ENCODE measurements at places on chromosomes 11 and 22. TPM values are rescaled to one million over a fixed set of nuclear protein-coding genes. Genes with fewer than 3 reads are reported as not detected.

PAMR1 gene
- total RNA-seq, result 17.9 TPM

RAB3IL1 gene
- 8.3 TPM for total RNA-seq

MN1 gene
- total RNA-seq, result 0.32 TPM

ATF4 gene
- total RNA-seq, result 610 TPM

C11orf21 gene
- total RNA-seq, result 0.21 TPM

Measured in Caco-2 (cell line).